ENCODE measurements at places on chromosomes 2 and 18. TPM values are rescaled to one million over a fixed set of nuclear protein-coding genes. Genes with fewer than 3 reads are reported as not detected.
A peak's percentile ranks its signal among the peaks of the same experiment; 100 is the strongest.

DNA sequence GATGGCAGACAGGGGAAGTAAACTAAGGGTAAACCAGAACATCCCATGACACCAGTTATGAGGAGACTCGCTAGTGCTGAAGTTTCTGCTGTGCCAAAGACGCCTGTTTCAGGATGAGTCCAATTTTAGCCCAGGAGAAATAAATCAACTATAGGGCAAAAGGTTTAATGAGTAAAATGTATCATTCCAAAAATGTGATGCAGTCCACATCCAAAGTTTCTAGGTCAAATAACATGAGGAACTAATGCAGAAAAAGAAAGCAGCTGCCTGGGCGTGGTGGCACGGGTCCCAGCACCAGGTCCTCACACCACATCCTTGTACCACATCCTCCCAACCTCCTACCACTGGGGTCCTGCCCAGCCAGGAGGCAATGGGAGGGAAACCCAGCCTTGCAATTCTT is 126.9 kb upstream of the CTAGE1 start:
- H3K36me3 ChIP-seq, result no peaks in the 10 kb centered on the region
- no peaks in the 10 kb centered on the region for H3K27me3 ChIP-seq
- H3K4me1 ChIP-seq, result no peaks in the 10 kb centered on the region

- H3K4me1 ChIP-seq, result no peaks in the 10 kb centered on the region
- no peak for DNase-seq
- H3K4me3 ChIP-seq, result no peak overlapping the region
- no peak overlapping the region for H3K27ac ChIP-seq
- H3K27me3 ChIP-seq, result no peaks in the 10 kb centered on the region
Measured at GRCh38 chr2:18178736-18179349, 300.4 kb downstream of the KCNS3 start.

- H3K36me3 ChIP-seq, result no peaks in the 10 kb centered on the region
- no peak overlapping the region for H3K4me3 ChIP-seq
- peaks cover 16% of the 10 kb centered on the region for H3K4me1 ChIP-seq
- DNase-seq, result no peak
- H3K27ac ChIP-seq, result no peak overlapping the region
- no peaks in the 10 kb centered on the region for H3K27me3 ChIP-seq
Measured at GRCh38 chr2:64700133-64700809, 46.6 kb upstream of the SERTAD2 start.

PAIP2B gene
- 2.3 TPM for total RNA-seq

GRCh38 chr2:160920791-160921303 is 239.4 kb upstream of the TANK start:
- H3K4me3 ChIP-seq, result no peak overlapping the region
- no peaks in the 10 kb centered on the region for H3K36me3 ChIP-seq
- H3K27ac ChIP-seq, result no peak overlapping the region

GRCh38 chr2:134625311-134625710 is 93.5 kb downstream of the TMEM163 start:
- no peaks in the 10 kb centered on the region for H3K36me3 ChIP-seq
- no peak overlapping the region for H3K27ac ChIP-seq
- no peaks in the 10 kb centered on the region for H3K4me1 ChIP-seq

DNA sequence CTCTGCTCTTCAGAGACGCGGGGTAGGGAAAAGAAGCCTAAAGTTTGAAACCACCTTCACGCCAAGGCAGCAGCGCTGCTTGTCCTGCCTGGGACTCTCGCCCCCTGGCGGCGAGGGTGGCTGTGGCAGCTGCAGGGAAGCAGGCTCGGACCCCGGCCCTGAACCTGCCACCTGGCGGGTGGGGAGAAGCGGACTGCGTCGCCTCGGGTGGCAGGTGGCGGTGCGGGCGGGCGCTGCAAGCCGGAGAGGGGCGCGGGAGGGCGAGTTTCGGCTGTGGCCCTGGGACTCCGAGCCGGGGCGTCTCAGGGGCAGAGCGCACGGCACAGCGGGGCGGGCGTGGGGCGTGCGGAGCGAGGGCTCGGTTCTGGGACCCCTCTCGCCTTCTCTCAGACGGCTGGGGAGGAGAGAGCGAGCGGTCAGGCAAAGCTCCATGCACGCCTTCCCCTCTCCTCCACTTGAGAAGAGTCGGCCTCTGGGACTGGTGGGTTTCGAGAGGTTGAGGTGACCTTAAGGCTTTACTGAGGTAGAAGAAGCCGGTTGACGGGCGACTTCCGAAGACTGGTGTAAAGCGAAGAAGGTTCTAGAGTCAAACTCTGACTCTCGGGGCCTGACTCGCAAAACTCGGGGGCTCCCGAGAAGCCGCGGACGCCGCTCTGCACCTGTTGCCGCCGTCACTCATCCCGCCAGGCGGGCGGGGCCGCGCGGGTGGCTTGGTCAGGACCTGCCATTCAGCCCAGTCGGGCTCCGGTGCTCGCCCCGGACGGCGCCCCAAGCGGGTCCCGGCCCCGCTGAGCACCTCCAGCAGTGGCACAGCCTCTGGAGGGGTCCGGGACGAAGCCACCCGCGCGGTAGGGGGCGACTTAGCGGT is 1.1 kb upstream of the BOLL start:
- H3K4me1 ChIP-seq, result peaks cover 14% of the 10 kb centered on the region
- H3K4me3 ChIP-seq, result peak overlapping the region; percentile 62
- no peak overlapping the region for H3K27ac ChIP-seq
- H3K27me3 ChIP-seq, result peaks cover 13% of the 10 kb centered on the region

UGT1A4 gene
- total RNA-seq, result not detected

DNA sequence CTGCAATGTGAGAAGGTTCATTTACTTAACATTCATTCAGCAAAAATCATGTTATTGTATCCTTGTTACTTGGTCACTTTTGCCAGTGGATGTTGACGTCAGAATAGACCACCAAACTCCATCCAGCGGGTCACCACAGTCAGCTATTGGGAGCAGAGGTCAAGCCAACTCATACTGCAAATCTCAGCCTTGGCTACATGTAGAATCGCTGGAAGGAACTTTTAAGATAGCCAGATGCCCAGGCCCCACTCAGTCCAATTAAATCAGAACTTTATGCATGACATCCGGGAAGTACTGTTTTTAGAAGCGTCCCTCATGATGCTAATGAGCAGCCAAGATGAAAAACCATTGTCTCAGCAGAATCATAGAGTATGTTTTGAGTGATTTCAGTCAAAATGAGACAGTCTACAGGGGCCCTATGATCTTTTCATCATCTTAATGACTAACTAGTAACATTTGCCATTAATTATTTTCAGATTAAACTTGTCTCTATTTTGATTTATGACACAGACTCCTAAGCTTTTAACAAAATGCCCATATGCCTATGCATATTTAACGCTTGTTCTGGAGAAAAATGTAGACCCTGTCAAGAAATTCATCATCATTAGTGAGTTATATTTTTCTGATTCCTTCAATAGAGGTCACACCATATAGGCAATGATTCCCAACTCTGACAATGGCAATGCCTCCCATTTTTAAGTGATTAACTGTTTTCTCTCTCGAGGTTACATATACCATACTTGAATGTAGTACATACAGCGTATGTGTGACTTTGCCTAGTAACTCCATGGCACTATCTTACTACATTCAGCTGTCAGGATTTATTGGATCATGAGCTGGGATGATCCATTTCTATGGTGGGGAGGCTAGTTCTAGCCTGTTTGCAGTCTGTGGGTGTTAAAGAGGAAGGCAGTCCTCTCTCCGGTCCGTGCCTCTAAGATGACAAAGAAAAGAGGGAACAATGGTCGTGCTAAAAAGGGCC is 63.7 kb upstream of the CCBE1 start:
- no peak overlapping the region for H3K4me3 ChIP-seq
- no peak overlapping the region for H3K27ac ChIP-seq
- DNase-seq, result no peak
- no peaks in the 10 kb centered on the region for H3K36me3 ChIP-seq
- H3K27me3 ChIP-seq, result no peaks in the 10 kb centered on the region
- H3K4me1 ChIP-seq, result no peaks in the 10 kb centered on the region

DNA sequence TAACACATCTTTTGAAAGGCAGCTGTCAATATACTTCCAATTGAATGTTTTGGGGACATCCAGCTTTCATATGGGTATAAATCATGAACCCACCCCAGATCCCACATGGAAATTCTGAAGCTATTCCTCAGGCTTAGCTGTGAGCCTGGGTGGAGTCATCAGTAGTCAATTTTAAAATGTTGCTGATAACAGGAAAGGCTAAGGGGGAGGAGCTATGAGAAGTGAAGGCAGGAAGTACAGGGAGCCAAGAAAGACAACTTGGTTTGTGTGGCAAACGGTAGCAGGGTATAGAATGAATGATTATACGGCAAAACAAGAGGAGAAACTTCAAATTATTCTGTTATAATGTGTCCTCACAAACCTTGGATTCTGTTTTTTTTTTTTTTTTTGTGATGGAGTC is 108.6 kb downstream of the QPCT start:
- DNase-seq, result peak; percentile 70
- H3K4me1 ChIP-seq, result peaks cover 30% of the 10 kb centered on the region
- no peaks in the 10 kb centered on the region for H3K36me3 ChIP-seq
- H3K27ac ChIP-seq, result no peak overlapping the region
- H3K27me3 ChIP-seq, result no peaks in the 10 kb centered on the region

ALLC gene
- total RNA-seq, result not detected

Data from CD4-positive, alpha-beta T cell (primary cell).